Activated CD8-positive, alpha-beta T cell treated with anti-CD3 and anti-CD28 coated beads, Interleukin-2, amount 10 ng/mL, durations not matched to agents 7 days and 5 days (primary cell): ENCODE measurements at places on chromosomes 2 and 18. TPM values are rescaled to one million over a fixed set of nuclear protein-coding genes. Genes with fewer than 3 reads are reported as not detected.

DNA sequence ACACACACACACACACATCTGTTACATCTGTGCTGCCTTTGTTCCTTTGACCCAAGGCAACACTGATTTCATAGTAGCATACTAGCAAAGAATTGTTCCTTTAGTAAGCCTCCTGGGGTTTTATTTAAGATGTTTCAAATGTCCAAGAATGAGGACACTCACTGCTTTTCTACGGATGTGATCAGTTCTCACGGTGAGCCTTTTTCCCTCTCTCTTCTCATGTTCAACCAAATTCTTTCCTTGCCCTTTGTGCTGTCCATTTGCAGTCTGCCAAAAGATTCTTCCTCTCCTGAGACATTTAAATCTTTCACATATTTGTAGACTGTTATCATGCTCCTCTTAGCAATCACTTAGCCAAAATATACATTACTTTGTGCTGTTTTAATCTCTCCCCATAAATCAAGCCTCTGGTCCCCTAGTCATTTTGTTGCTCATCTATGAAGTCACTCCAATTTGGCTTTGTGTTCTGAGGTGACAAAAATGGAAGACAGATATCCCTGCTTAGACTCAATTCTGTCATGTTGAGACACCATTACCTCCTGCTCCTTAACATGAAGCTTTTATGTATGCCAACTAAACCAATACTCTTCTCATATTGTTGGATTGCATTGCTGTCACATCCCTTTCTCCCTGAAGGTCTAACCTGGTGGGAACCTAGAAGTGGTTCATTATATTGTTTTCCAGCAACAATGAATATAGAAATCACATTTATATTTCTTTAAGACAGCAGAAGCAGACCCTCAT lies 1605.3 kb upstream of the ACVR2A start:
- H3K27ac ChIP-seq, result no peak overlapping the region
- H3K4me1 ChIP-seq, result no peaks in the 10 kb centered on the region
- H3K36me3 ChIP-seq, result no peaks in the 10 kb centered on the region
- DNase-seq, result no peak
- H3K27me3 ChIP-seq, result no peaks in the 10 kb centered on the region

GRCh38 chr2:14633061-14633460 lies 544 bp downstream of the LRATD1 start:
- no peak for DNase-seq
- H3K36me3 ChIP-seq, result peaks cover 4% of the 10 kb centered on the region
- H3K27ac ChIP-seq, result peak overlapping the region; percentile 1
- H3K4me1 ChIP-seq, result no peaks in the 10 kb centered on the region

GRCh38 chr2:236663287-236664101 lies 93.9 kb downstream of the ACKR3 start:
- H3K4me1 ChIP-seq, result no peaks in the 10 kb centered on the region
- H3K27me3 ChIP-seq, result peaks cover 9% of the 10 kb centered on the region
- H3K27ac ChIP-seq, result no peak overlapping the region
- no peak for DNase-seq
- no peak overlapping the region for H3K4me3 ChIP-seq

GRCh38 chr18:39441648-39442047 lies 1876.0 kb upstream of the CELF4 start:
- no peak overlapping the region for H3K4me3 ChIP-seq
- DNase-seq, result no peak
- no peaks in the 10 kb centered on the region for H3K27me3 ChIP-seq
- peaks cover 2% of the 10 kb centered on the region for H3K4me1 ChIP-seq
- no peak overlapping the region for H3K27ac ChIP-seq

GRCh38 chr2:65587779-65588178 lies 155.4 kb upstream of the SPRED2 start:
- H3K27me3 ChIP-seq, result peaks cover 6% of the 10 kb centered on the region

G6PC2 gene
- not detected for total RNA-seq

DNA sequence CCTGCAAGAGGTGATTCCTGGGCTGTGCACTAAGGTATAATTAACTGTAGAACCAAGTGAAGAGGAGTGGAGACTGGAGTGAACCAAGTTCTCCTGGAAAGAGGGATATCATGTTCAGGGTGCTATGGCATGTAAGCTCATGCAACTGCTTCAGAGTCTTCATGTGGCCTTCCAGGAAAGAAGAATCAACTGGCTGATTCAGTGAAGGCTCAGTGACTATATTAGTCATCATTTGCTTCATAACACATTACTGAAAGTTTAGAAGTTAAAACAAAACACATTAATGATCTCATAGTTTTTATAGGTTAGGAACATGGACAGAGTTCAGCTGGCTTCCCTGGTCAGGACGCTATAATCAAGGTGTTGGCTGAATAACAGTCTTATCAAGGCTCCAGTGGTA lies 1200.8 kb upstream of the GYPC start:
- H3K27me3 ChIP-seq, result no peaks in the 10 kb centered on the region
- DNase-seq, result no peak
- H3K4me3 ChIP-seq, result no peak overlapping the region
- no peak overlapping the region for H3K27ac ChIP-seq
- H3K36me3 ChIP-seq, result no peaks in the 10 kb centered on the region

- H3K36me3 ChIP-seq, result no peaks in the 10 kb centered on the region
- H3K4me1 ChIP-seq, result no peaks in the 10 kb centered on the region
- no peak overlapping the region for H3K4me3 ChIP-seq
- H3K27me3 ChIP-seq, result no peaks in the 10 kb centered on the region
- DNase-seq, result no peak
Observed at GRCh38 chr2:187519419-187520120, 34.7 kb downstream of the TFPI start.

- peak overlapping the region; percentile 6 for H3K27ac ChIP-seq
- peak; percentile 27 for DNase-seq
- H3K27me3 ChIP-seq, result peaks cover 11% of the 10 kb centered on the region
- H3K4me3 ChIP-seq, result no peak overlapping the region
- peaks cover 26% of the 10 kb centered on the region for H3K4me1 ChIP-seq
Observed at GRCh38 chr2:191322828-191323506, 77.8 kb downstream of the MYO1B start.

SATB2 gene
- not detected for total RNA-seq

HOXD11 gene
- not detected for total RNA-seq

DNA sequence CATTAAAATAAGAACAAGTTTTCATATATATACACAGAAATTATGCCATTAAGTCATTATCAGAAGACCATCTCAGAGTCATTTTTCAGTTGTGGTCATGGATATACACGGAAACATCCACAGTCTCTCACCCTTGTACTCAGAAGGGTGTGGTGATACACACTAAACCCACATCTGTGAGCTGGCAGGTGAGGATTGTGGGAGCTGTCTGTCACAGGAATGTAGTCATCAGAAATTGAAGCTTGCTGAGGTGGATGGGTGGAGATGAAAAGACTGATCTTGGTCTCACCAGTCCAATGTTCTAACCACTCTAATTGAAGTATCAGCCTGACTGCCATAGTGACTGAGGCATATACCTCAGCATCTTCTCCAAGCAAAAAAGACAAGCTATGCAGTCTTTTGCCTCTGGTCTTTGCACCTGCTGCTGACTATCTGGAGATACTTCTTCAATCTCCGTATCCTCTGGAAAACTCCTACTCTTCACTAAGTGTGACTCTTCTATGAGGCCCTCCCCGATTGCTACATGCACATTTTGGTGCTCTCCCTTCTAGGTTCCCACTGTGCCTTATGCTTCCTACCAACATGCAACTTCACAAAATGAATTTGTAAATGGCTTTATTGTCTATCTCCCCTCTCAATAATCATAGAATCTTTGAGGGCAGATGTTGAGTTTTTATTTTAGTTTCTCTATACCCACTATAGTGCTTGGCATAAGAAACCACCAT lies 232.8 kb downstream of the DYM start:
- peak; percentile 80 for DNase-seq
- H3K36me3 ChIP-seq, result peaks cover 19% of the 10 kb centered on the region
- peak overlapping the region; percentile 22 for H3K27ac ChIP-seq
- H3K4me1 ChIP-seq, result peaks cover 27% of the 10 kb centered on the region
- H3K4me3 ChIP-seq, result no peak overlapping the region
- no peaks in the 10 kb centered on the region for H3K27me3 ChIP-seq

DNA sequence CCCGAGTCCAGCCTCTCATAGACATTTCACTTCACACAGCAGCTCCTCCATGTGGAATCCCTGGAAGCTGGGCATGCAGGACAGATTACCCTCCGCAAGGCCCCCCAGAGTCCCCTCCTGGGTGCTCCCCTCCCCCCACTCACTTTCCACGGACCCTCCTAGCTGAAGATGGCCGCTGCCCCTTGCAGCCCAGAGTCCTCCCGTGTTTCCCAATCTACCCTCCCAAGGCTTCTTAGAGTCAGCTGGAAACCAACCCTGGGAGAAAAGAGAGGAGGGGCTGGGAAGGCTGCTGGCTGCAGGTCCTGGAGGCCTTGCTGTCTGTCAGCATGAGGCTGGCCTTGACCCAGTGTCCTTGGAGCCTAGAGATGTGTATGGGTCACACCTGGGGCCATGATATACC lies 49.0 kb upstream of the HAAO start:
- H3K27ac ChIP-seq, result no peak overlapping the region
- H3K36me3 ChIP-seq, result no peaks in the 10 kb centered on the region
- H3K27me3 ChIP-seq, result peaks cover 2% of the 10 kb centered on the region

LRRTM1 gene
- not detected for total RNA-seq

GRCh38 chr2:237471438-237472186 lies 15.4 kb upstream of the MLPH start:
- H3K36me3 ChIP-seq, result no peaks in the 10 kb centered on the region
- H3K27ac ChIP-seq, result no peak overlapping the region
- peaks cover 14% of the 10 kb centered on the region for H3K4me1 ChIP-seq
- H3K27me3 ChIP-seq, result peaks cover 12% of the 10 kb centered on the region

DNA sequence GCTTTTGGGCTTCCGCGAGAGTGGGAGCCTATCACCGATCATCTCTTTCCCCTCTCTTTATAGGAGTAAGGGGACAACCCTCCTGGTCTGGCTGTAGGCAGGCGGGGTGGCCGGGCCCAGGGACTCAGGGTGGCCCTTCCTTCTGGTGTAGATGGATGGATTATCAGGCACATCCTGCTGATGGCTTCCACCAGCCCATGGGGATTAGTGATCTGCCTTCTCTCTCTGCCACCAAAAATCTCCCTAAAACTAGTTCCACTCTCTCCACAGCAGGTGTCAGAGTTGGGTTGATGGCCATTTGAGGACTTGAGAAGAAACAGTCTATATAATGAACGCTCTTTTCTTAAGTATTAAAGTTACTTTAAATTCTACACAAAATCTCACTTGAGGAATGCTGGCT lies 37.4 kb downstream of the NCK2 start:
- DNase-seq, result no peak
- peaks cover 45% of the 10 kb centered on the region for H3K36me3 ChIP-seq
- peaks cover 90% of the 10 kb centered on the region for H3K4me1 ChIP-seq
- H3K27me3 ChIP-seq, result no peaks in the 10 kb centered on the region
- peak overlapping the region; percentile 72 for H3K27ac ChIP-seq

- H3K4me1 ChIP-seq, result no peaks in the 10 kb centered on the region
- H3K27ac ChIP-seq, result no peak overlapping the region
- H3K4me3 ChIP-seq, result no peak overlapping the region
- no peaks in the 10 kb centered on the region for H3K36me3 ChIP-seq
Observed at GRCh38 chr2:133063775-133064174, 393.8 kb upstream of the LYPD1 start.

KIF3C gene
- 11.3 TPM for total RNA-seq

GYPC gene
- 168 TPM for total RNA-seq
